H7 (cell line): ENCODE measurements at places on chromosomes 16 and 17. TPM values are rescaled to one million over a fixed set of nuclear protein-coding genes. Genes with fewer than 3 reads are reported as not detected.

Gene RTN4RL1
- total RNA-seq = 4.0 and 7.0 TPM in 2 replicates

Gene TCAP
- 0.69 and 2.7 TPM in 2 replicates for total RNA-seq

Gene KNOP1
- total RNA-seq = 35.5 and 50.6 TPM in 2 replicates

Gene SNX20
- total RNA-seq = not detected in 2 replicates

Gene SECTM1
- 0.44 and 0.94 TPM in 2 replicates for total RNA-seq

Gene CAPNS2
- total RNA-seq = 0.24 TPM in 1 of 2 replicates, not detected in the other

Gene C16orf89
- 3.4 and 4.1 TPM in 2 replicates for total RNA-seq

Gene RCVRN
- not detected in 2 replicates for total RNA-seq

Gene FBXL20
- 5.7 and 7.7 TPM in 2 replicates for total RNA-seq

Gene FBXO39
- total RNA-seq = not detected in 2 replicates

Gene ADAMTS18
- total RNA-seq = 0.41 and 0.94 TPM in 2 replicates

Gene TBC1D3H
- 0.55 and 1.3 TPM in 2 replicates for total RNA-seq

Gene DLX3
- not detected in 2 replicates for total RNA-seq

Gene CD300E
- 0.03 TPM in 1 of 2 replicates, not detected in the other for total RNA-seq

Gene PMP22
- total RNA-seq = 5.5 and 8.4 TPM in 2 replicates

Gene MINK1
- 42.4 and 58.2 TPM in 2 replicates for total RNA-seq

Gene WNT9B
- 0.48 and 0.83 TPM in 2 replicates for total RNA-seq

Gene RASD1
- 5.3 and 5.6 TPM in 2 replicates for total RNA-seq

Gene RNF222
- total RNA-seq = not detected in 2 replicates

Gene TBC1D3C
- total RNA-seq = 0.03 and 0.63 TPM in 2 replicates

Gene PRR11
- total RNA-seq = 26.4 and 28.1 TPM in 2 replicates

Gene CAPN15
- 80.6 and 87.5 TPM in 2 replicates for total RNA-seq

Gene TMEM235
- not detected in 2 replicates for total RNA-seq

Gene BLTP2
- 86.6 and 97.0 TPM in 2 replicates for total RNA-seq

Gene GRB7
- 34.3 and 61.6 TPM in 2 replicates for total RNA-seq

Gene KRTAP4-5
- total RNA-seq = not detected in 2 replicates

Gene TEFM
- 11.9 and 16.3 TPM in 2 replicates for total RNA-seq

Gene YPEL3
- 22.8 and 26.9 TPM in 2 replicates for total RNA-seq

Gene PLCD3
- total RNA-seq = 24.1 and 28.6 TPM in 2 replicates

Gene NAGS
- total RNA-seq = 5.1 and 5.9 TPM in 2 replicates

Gene ABCA9
- total RNA-seq = not detected in 2 replicates
